ENCODE measurements at places on chromosomes 6 and 20. TPM values are rescaled to one million over a fixed set of nuclear protein-coding genes. Genes with fewer than 3 reads are reported as not detected.

GRCh38 chr6:99530627-99531026 lies 15.4 kb upstream of the USP45 start:
- no peak for DNase-seq

DNA sequence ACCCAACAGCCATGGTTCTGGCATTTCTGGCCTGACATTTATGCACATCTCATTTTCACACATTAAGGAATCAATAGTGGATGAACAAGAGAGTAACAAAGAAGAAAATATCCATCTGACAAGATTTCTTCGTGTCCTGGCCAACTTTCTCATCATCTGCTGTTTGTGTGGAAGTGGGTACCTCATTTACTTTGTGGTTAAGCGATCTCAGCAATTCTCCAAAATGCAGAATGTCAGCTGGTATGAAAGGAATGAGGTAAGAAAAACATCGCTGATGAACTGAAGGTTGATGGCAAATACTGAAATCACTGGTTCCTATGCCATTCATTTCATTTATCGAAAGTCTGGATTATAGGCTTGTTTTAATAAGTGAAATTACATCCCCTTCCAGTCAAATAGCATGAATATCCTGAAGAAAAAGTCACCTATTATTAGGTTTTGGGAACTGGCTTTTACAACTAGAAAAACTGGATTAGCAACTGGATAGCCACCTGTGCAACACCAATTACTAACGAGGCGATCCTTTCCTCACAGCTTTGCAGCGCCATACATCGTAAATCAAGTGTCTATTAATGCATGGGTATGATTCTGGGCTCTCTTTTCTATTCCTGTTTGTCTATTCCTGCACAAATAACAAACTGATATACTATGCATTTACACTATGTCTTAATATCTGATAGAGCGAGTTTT lies 50.2 kb upstream of the NOP56 start:
- no peak for DNase-seq

DNA sequence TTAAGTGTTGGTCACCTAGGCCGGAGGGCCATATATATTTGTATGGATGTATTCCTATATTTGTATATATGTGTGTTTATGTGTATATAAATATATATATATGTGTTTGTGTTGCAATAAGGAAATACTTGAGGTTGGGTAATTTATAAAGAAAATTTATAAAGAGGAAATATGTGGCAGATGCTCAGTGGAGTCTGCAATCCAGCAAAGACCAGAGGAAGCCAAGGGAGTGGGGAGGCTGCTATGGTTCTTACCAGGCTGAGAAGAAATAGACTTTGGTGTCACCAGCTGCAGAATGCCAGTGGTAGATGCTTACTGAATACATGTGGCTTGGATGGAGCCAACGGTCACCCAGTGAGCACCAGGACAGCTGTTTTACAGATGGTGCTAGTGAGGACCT lies 97.4 kb upstream of the ELOVL5 start:
- DNase-seq = no peak

TAAR9 gene
- total RNA-seq = not detected

TBXT gene
- total RNA-seq = not detected

OTOR gene
- total RNA-seq = not detected

- DNase-seq = peak; percentile 51
Measured at GRCh38 chr20:19903168-19903811, 113.9 kb upstream of the NAA20 start.

OR2H2 gene
- total RNA-seq = not detected

DNA sequence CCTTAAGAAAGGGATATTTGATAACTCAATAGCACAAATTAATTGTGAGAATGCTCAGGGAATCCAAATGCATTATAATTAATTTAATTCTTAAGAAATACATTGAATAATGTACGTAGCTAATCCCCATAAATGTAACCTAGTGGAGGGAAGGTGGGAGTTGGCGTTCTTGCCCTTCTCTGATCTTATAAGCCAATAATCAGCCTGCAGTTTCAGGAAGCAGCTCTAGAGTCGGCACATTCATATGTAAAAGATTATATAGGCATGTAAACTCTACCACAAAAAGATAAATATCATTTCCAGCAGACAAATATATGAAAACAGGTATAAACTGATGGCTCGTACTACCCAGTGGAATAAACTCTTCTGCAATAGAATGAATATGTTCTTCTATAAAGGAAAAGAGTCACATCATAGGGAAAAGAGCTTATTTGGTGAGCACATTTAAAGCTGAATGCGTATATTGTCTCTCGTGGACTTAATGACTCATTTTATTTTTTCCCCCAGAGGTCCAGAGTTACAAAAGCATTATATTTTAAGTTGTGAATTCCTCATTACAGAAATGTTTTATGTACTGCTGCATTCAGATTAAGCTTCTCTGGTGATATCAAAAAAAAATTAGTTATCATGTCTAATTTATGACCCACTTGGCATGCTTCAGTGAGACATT lies 112.2 kb downstream of the TFAP2A start:
- DNase-seq = no peak

DNA sequence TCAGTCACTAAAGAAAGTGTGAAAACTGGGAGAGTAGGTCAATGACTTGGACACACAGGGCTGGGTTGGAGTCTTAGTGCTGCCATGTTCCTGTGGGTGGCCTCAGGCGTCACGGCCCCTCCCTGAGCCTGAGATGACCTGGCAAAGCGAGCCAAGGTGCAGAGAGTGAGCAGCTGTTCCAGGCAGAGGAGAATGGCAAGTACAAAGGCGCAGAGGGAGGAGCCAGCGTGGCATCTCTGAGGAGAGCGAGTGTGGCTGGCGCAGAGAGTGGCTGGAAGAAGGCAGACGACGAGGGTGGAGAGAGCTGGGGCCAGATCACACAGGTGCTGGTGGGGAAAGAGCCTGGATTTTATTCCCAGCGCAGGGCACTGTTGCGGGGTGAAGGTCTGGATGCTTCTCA lies 20.6 kb upstream of the CHMP4B start:
- DNase-seq = no peak

FAM83B gene
- total RNA-seq = not detected

DNA sequence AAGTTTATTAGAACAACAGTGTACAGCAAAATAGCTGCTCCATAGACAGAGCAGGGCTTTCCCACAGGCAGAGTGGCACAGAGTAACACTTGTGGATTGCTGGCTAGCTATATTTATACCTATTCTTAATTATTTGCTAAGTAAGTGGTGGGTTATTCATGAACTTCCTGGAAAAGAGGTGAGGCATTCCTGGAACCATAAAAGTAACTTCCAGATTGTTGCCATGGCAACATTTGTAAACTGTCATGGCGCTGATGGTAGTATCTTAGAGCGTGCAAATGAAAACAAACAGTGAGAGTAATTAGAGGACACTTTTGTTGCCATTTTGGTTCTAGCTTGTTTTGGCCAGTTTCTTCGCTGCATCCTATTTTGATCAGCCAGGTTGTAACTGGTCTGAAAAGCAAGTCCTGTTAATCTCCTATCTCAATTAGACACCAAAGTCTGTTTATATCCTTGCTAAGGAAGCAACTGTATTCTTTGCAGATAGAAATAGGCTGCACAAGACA lies 23.9 kb downstream of the DEFB114 start:
- no peak for DNase-seq

GRCh38 chr6:88825856-88826255 lies 137.6 kb downstream of the RNGTT start:
- DNase-seq = no peak

MAS1 gene
- not detected for total RNA-seq

DNA sequence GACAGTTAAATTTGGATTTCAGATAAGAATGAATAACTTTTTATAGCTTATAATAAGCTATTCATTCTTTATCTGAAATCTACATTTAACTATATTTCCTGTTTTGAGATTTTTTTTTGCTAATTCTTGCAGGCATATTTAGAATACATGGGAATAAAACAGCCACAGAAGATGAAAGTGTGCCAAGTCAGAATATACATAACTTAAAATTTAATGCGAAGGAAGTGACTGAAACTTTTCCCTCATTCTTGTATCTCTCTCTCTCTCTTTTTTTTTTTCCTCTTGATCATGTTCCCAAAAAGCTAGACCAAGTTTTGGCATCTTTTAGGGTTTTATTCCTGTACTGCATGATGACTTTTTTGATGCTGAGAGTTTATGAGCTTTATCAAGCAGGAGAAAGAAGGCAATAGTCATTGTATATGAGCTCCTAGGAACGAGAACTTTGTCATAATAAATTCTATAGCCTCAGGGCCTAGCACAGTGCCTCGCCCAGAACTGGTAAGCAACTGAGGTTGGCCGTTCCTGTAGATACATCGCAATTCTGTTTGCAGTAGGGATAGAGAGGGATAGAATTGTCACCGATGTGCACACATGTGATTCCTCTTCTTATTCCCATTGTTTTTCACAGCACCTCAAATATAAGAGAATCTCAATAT lies 205.2 kb downstream of the MYLK4 start:
- no peak for DNase-seq

DNA sequence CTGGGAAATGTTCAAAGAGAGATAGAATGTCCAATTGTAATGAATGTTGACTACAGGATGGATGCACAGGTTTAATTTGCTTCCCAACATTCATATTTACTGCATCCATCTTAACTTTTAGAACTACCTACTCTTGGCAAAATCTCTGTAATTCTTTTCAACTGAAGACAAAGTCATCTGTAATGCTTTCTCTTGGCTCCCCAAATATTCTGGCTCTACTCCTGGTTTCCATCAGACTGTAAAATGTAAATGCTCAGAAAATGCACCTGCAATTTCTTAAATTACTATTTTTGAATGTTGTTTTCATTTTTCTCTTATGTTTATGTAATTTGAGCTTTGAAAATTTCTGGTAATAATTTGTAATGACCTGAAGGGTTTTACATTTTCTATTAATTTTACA lies 480.8 kb upstream of the IMPG1 start:
- DNase-seq = no peak

FERMT1 gene
- 1.5 TPM for total RNA-seq

TUBB1 gene
- not detected for total RNA-seq

GPR6 gene
- not detected for total RNA-seq

DNA sequence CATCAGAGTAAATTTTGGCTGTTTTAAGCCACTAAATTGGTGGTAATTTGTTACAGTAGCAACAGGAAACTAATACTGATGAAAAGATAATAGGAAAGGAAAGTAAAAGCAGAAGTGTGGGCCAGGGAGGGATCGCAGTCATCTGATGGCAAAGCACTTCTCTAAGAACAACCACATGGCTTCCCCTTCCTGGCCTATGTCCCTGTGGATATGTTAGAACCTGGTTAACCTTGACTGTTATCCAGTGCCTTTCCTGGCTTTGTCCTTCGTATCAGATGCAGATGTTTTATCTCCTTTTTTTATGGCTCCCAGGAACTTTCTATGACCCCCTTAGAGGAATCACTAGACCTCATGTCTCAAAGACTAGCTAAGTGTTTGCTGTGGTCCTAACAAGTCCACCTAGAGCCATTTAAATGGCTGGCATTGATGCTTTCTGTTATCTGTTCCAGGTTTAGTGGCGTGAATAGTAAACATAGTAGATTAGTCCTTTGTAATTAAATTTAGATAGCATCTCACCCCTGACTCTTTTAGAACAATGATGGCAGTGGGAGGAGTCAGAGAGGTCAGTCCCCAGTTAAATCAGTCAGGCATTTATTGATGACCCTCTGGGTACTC lies 79.2 kb upstream of the PHACTR2 start:
- DNase-seq = no peak

SSTR4 gene
- not detected for total RNA-seq

DNA sequence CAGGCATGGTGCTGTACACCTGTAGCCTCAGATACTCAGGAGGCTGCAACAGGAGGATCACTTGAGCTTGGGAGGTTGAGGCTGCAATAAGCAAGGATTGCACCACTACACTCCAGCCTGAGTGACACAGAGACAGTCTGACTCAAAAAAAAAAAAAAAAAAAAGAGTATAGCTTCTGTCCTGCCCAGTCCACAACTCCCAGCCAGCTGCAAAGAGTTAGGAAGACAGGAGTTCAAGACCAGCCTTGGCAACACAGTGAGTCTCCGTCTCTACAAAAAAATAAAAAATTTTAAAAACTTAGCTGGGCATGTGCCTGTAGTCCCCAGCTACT lies 28.3 kb upstream of the TLDC2 start:
- DNase-seq = no peak

ETV7 gene
- 0.58 TPM for total RNA-seq
